ENCODE measurements at places on chromosomes 12 and 14. TPM values are rescaled to one million over a fixed set of nuclear protein-coding genes. Genes with fewer than 3 reads are reported as not detected.

Gene LALBA
- total RNA-seq: not detected

Gene LIN7A
- 0.18 TPM for total RNA-seq

Gene GNPNAT1
- total RNA-seq: 36.6 TPM

Gene TAC3
- total RNA-seq: not detected

Gene SLC5A8
- not detected for total RNA-seq

Gene RNASE7
- total RNA-seq: not detected

All from endothelial cell of coronary artery (primary cell).